Right renal pelvis (tissue), 4 donors: ENCODE measurements at places on chromosomes 12 and 14. TPM values are rescaled to one million over a fixed set of nuclear protein-coding genes. Genes with fewer than 3 reads are reported as not detected.

The GUCY2C gene
- polyA plus RNA-seq = 0.89 TPM

The GLIPR1 gene
- 20.3 TPM for polyA plus RNA-seq

The NFE2 gene
- 2.2 TPM for polyA plus RNA-seq

The TMX1 gene
- polyA plus RNA-seq = 61.3 TPM

The RD3L gene
- 0.17 TPM for polyA plus RNA-seq

The ITGA7 gene
- 24.3 TPM for polyA plus RNA-seq

The PRH2 gene
- polyA plus RNA-seq = not detected

The GLT1D1 gene
- 1.8 TPM for polyA plus RNA-seq

The RIN3 gene
- polyA plus RNA-seq = 7.0 TPM

The COCH gene
- polyA plus RNA-seq = 3.1 TPM

The TOMM20L gene
- polyA plus RNA-seq = 1.4 TPM

The PPP1R1A gene
- 61.3 TPM for polyA plus RNA-seq

The CD69 gene
- 2.0 TPM for polyA plus RNA-seq

The ARPC3 gene
- polyA plus RNA-seq = 284 TPM

The TAS2R46 gene
- 0.09 TPM for polyA plus RNA-seq

The JPH4 gene
- 10.1 TPM for polyA plus RNA-seq

The CABP1 gene
- 4.6 TPM for polyA plus RNA-seq

The CIT gene
- 16.3 TPM for polyA plus RNA-seq

The SDR9C7 gene
- polyA plus RNA-seq = 0.23 TPM

The LDHB gene
- polyA plus RNA-seq = 1,595 TPM

The SOX5 gene
- 8.3 TPM for polyA plus RNA-seq

The CRY1 gene
- 30.4 TPM for polyA plus RNA-seq

The KLRC1 gene
- polyA plus RNA-seq = 0.83 TPM

The RNU4-1 gene
- polyA plus RNA-seq = not detected

The NPFF gene
- 0.37 TPM for polyA plus RNA-seq

The TRPV4 gene
- polyA plus RNA-seq = 13.5 TPM

The CD4 gene
- 31.7 TPM for polyA plus RNA-seq

The MYRFL gene
- polyA plus RNA-seq = 0.91 TPM

The KLHDC1 gene
- polyA plus RNA-seq = 6.4 TPM

The FSCB gene
- not detected for polyA plus RNA-seq

The GPX2 gene
- 2.5 TPM for polyA plus RNA-seq

The PARP11 gene
- polyA plus RNA-seq = 19.9 TPM

The TPPP2 gene
- polyA plus RNA-seq = 3.8 TPM

The GAPDH gene
- 1,886 TPM for polyA plus RNA-seq

The PLEKHD1 gene
- 6.1 TPM for polyA plus RNA-seq

The NKX2-1 gene
- polyA plus RNA-seq = not detected

The KRT3 gene
- not detected for polyA plus RNA-seq

The LRRC23 gene
- 15.7 TPM for polyA plus RNA-seq

The RNASE1 gene
- 175 TPM for polyA plus RNA-seq

The DCN gene
- polyA plus RNA-seq = 669 TPM

The ATP2A2 gene
- 159 TPM for polyA plus RNA-seq

The KRT83 gene
- polyA plus RNA-seq = not detected

The DBX2 gene
- 0.07 TPM for polyA plus RNA-seq

The LALBA gene
- not detected for polyA plus RNA-seq

The APAF1 gene
- polyA plus RNA-seq = 37.5 TPM

The ENDOU gene
- polyA plus RNA-seq = 0.17 TPM

The NUDT14 gene
- polyA plus RNA-seq = 26.1 TPM

The B4GALNT1 gene
- polyA plus RNA-seq = 1.2 TPM

The SLC48A1 gene
- 58.7 TPM for polyA plus RNA-seq

The IL26 gene
- not detected for polyA plus RNA-seq

The EIF2S3B gene
- polyA plus RNA-seq = 1.6 TPM

The RAB35 gene
- 37.5 TPM for polyA plus RNA-seq

The KCNJ8 gene
- 21.5 TPM for polyA plus RNA-seq
